Right cardiac atrium (tissue), 5 donors: ENCODE measurements at places on chromosomes 12 and 14. TPM values are rescaled to one million over a fixed set of nuclear protein-coding genes. Genes with fewer than 3 reads are reported as not detected.

- DNase-seq = no peak
These were observed 7.3 kb upstream of the C12orf50 start for GRCh38 chr12:88036353-88036965.

DNA sequence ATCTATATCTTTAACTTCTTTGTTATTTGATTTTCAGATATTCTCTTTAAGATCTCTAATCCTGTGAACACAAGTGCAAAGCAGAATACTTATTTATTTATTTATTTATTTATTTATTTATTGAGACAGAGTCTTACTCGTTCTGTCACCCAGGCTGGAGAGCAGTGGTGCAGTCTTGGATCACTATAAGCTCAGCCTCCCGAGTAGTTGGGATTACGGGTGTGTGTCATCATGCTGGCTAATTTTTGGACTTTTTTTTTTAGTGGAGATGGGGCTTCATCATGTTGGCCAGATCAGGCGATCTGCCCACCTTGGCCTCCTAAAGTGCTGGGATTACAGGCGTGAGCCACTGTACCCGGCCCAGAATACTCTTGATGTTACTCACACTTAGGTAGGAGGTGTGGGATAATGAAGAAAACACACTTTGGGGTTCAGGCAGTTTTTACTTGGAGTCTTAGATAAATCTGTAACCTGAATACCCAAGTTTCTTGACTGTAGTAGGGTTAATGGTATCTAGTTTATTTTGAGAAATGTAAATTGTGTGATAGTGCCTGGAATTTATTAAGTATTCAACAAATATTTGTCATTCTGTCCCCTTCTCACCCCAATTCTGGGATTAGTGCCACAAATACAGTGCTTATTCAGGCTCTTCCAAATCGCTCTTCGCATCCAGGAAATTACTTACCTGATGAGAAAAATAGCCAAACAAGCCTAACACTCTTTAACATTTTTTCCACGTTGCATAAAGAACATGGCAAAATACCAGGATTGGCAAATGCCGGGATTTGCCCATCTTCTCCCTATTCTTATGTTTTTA is 33.0 kb downstream of the METAP2 start:
- DNase-seq = no peak

DNA sequence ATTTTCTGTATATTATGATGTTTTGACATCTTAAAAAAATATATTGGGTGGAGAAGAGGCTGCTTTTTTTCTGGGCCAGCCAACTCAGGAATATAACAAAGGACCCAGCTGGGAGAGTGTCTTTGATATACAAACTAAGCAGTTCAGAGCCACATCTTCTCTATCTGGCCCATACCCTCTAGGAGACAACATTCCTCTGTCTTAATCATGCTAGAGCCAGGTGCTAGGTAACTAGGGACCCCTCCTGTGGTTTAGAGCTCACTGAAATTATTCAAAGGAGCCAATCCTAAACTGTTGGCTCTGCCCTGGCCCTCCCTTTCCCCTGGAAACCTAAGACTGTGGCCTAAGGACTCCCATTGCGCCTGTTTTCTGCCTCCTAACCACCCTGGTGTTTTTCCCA is 193.1 kb upstream of the DIO2 start:
- no peak for DNase-seq

GRCh38 chr14:92317511-92317910 is 5.5 kb upstream of the SLC24A4 start:
- no peak for DNase-seq

DNA sequence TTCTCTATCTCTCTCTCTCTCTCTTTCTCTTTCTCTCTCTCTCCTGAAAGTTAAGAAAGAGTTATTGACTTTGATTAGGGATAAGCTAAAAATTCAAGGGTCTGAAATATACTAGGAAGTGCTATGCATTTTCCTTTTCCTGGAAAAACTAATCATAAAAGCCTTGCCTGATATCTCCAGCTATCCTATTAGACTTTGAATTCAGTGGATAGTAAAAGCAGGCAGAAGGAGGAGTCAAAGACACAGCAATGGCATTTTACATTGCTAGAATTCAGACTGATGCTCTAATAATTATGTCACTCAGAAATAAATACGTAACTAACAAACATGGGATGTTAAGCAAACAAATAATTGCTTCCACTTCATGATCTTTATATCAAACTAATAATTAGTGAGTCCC is 272.0 kb downstream of the SSPN start:
- no peak for DNase-seq

GRCh38 chr12:21659383-21659782 is 1.7 kb upstream of the LDHB start:
- no peak for DNase-seq

Gene TAS2R8
- total RNA-seq = not detected

Gene FAM90A1
- not detected for total RNA-seq
